M059J (cell line): ENCODE measurements at places on chromosomes 1 and 21.

- DNase-seq = no peak
Measured at GRCh38 chr21:19011451-19011850, 607.9 kb upstream of the TMPRSS15 start.

DNA sequence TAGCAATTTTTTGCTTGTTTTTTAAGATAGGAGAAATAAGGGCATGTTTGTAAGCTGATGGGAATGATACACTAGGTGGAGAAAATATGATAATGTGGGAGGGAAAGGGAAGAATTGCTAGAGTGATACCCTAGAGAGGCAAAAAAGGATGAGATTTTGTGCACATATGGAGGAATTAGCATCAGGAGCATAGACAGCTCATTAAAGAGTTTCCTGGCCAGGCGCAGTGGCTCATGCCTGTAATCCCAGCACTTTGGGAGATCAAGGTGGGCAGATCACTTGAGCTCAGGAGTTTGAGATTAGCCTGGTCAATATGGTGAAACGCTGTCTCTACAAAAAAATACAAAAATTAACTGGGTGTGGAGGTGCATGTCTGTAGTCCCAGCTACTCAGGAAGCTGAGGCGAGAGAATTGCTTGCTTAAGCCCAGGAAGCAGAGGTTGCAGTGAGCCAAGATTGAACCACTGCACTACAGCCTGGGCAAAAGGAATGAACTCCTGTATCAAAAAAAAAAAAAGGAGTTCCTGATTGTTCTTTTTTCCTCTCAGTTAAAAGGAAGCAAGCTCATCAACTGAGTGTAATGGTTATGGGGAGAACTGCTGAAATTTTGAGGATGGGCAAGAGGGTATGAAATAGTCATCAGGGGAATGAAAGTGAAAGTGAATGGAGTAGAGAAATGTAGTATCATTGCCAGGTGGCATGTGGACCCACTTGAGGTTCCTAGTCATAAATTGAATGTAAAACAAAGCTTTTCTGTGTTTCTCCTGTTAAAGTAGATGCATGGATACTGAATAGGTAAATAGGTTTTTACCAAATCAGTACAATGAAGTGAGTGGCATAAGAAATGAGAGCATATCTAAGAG, 35.5 kb downstream of the SH3GLB1 start:
- no peak for DNase-seq

- DNase-seq = no peak
Measured at GRCh38 chr1:85566890-85567289, 13.7 kb upstream of the CCN1 start.

GRCh38 chr21:14993115-14993514, 71.7 kb downstream of the NRIP1 start:
- DNase-seq = no peak

- DNase-seq = peak; percentile 77
Measured at GRCh38 chr1:227225715-227226346, 92.5 kb downstream of the CDC42BPA start.

GRCh38 chr1:12531179-12531499, 86.9 kb downstream of the DHRS3 start:
- no peak for DNase-seq

- DNase-seq = peak; percentile 55
Measured at GRCh38 chr1:67674260-67675011, 10.6 kb upstream of the GADD45A start.

GRCh38 chr1:77544845-77545244, 137.6 kb downstream of the ZZZ3 start:
- no peak for DNase-seq
